Putamen (tissue), 1 donor: ENCODE measurements at places on chromosomes 5 and 9.
A peak's percentile ranks its signal among the peaks of the same experiment; 100 is the strongest.

DNA sequence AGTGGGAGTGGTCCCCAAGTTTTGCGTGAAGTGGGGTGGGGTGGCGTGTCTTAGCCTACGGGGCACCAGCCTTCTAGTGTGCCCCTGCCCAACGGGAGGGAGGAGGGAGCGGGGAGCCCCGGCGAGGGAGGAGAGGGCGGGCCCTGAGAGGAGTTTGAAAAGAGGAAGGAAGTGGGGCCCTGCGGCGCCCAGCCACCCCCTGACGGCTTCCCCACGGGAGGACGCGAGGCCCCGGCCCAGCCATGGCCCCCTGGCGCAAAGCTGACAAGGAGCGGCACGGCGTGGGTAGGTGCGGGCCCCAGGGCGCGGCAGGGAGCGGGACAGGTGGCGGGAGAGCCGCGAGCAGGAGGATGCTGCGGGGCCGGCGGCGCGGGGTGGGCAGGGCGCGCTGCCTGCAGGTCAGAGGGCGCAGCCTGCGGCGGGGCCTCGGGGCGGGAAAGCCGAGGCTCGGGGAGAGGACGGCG is at the start of gene DOCK2:
Gene DOCK2, plus strand, starts transcription at position 191 of the 464 bp plus-strand sequence. Its CDS starts 52 bp downstream, at position 243.
- DNase-seq = peak; percentile 7

DNA sequence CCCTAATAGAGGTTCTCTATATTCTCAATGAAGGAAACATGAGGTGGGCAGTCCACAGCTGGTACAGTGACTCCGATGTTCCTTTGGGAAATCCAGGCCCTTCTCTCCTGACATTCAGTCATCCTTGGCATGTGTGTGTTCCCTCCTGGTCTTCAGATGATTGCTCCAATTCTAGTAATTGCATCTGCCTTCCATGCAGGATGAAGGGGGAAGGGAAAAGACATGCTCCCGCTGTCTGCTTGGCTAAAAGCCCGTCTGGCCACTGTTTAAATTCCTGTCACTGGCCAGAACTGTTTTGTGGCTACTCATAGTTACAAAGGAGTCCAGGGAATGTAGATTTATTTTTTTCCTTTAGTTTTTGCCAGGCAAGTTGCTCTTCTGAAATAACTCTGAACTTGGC is 65.0 kb downstream of the MAST4 start:
- DNase-seq = peak; percentile 21

- no peak for DNase-seq
Measured at GRCh38 chr5:107592515-107592914, 78.2 kb downstream of the EFNA5 start.

GRCh38 chr5:104513640-104514072 is 951.1 kb upstream of the NUDT12 start:
- DNase-seq = no peak

DNA sequence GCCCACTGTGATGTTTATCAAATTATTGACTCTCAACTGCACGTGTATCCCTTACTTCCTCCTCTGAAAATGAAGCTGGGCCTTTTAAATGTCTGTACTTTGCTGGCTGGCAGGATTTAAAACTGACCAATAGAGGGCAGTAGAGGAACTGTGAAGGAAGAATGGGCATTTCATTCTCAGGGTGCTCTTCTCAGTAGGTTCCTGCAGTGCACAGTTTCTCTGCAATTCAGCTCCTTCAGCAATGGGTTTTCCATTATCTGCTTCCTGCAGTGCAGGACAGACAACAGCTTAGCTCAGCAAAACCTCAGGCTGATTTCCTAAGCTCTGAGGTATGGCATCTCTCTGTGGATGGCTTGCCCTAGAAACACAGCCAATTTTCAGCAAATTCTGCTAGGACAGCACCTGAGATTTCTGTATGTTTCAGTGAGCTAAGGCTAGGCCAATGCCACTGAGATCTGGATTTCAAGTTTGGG is 298.4 kb upstream of the PRDM9 start:
- peak; percentile 15 for DNase-seq

- no peak for DNase-seq
Measured at GRCh38 chr5:178319541-178320041, 87.0 kb upstream of the PHYKPL start.

DNA sequence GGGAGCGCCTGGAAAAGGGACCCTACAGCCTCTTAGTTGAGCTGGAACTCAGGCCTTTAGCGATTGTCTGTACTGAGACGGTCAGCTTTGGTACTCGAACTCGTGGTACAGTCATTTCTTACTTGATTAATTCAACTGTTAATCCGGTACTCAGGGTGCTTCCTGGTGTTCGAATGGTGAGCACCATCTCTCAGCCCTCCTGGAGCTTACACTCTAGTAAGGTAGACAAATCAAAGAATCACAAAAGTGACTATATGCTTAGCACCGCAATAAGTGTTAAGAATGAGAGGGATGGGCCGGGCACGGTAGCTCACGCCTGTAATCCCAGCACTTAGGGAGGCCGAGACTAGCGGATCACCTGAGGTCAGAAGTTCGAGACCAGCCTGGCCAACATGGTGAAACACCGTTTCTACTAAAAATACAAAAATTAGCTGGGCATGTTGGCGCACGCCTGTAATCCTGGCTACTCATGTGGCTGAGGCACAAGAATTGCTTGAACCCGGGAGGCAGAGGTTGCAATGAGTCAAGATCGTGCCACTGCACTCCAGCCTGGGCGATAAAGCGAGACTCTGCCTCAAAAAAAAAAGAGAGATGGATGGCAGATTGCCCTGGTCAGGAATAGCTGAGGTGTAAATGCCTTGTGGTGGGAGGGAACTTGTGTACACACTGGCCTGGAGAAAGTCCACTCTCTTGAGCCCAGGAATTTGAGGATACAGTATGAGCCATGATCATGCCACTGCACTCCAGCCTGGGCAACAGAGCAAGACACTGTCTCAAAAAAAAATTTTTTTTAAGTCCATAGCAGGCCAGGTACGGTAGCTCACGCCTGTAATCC is 981 bp downstream of the TCOF1 start:
- no peak for DNase-seq

DNA sequence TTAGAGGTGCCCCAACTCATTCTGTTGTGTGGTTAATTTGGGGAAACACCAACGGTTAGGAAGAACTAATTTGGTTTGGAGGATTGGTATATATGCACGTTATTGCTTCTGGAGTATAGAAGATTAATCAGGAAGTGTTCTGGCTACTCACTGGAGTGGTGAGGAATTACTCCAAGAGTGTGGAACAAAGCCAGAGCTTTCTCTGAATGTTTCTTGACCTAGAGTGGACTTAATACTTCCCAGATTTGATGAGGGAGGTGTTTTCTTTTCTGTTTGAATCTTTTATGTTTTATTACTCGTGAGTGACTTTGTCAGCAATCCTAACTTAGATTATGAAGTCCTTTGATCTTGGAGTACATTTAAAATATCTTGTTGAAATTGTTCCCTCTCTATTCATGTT is 163.7 kb downstream of the MAN2A1 start:
- no peak for DNase-seq

GRCh38 chr9:132245465-132245864 is 83.6 kb downstream of the NTNG2 start:
- DNase-seq = no peak

- DNase-seq = no peak
Measured at GRCh38 chr9:86682240-86682639, 265.1 kb downstream of the GAS1 start.

- no peak for DNase-seq
Measured at GRCh38 chr9:89522261-89522958, 24.5 kb upstream of the SEMA4D start.

GRCh38 chr5:151181818-151182523 is 24.4 kb upstream of the ANXA6 start:
- no peak for DNase-seq

DNA sequence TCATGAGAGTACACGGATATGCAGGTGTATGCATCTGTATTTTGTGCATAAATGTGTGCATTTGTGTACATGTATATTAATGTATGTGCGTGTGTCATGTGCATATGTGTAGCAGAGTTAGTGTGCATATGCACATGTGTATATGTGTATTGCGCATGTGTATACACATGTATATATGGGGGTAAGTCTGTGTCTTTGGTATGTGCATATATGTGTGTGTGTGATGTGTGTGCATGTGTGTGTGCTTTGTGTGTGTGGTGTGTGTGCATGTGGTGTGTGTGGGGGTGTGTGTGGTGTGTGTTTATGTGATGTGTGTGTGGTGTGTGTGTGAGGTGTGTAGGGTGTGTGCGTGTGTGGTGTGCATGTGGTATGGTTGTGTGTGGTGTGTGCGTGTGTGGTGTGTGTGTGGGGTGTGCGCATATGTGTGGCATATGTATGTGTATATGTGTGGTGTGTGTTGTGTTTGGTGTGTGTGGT is 13.1 kb upstream of the CTSL start:
- no peak for DNase-seq

DNA sequence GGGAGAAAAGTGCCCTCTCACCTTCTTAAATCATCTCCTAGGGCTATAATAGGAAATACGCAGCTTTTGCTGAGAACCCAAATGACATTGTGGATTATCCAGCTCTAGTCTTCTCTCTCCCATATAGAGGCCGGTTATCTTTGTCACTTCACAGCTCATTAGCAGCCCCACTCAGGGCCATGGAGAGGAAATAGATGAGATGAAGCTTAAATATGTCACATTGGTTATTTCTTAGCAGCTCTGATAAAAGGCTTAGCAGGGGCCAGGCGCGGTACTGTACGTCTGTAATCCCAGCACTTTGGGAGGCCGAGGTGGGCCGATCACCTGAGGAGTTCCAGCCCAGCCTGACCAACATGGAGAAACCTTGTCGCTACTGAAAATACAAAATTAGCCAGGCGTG is 90.0 kb downstream of the GHR start:
- DNase-seq = no peak

DNA sequence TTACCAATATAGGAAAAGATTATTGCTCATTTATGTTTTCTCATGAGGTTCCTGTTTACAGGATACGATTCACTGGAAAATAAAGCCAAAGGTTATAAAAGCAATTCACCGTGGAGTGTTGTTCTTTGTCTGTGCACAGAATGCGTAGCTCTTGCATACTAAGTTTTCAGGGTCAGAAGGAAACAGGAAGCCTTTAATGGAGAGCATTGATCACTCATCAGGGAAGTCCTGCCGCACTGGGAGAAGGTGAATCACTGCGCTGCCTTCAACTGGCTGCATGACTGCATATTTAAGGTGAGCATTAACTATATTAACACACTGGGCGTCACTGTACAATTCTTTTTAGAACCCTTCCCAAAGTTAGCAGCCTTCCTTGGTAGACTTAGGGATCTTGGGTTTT is 74.1 kb upstream of the SYK start:
- no peak for DNase-seq

DNA sequence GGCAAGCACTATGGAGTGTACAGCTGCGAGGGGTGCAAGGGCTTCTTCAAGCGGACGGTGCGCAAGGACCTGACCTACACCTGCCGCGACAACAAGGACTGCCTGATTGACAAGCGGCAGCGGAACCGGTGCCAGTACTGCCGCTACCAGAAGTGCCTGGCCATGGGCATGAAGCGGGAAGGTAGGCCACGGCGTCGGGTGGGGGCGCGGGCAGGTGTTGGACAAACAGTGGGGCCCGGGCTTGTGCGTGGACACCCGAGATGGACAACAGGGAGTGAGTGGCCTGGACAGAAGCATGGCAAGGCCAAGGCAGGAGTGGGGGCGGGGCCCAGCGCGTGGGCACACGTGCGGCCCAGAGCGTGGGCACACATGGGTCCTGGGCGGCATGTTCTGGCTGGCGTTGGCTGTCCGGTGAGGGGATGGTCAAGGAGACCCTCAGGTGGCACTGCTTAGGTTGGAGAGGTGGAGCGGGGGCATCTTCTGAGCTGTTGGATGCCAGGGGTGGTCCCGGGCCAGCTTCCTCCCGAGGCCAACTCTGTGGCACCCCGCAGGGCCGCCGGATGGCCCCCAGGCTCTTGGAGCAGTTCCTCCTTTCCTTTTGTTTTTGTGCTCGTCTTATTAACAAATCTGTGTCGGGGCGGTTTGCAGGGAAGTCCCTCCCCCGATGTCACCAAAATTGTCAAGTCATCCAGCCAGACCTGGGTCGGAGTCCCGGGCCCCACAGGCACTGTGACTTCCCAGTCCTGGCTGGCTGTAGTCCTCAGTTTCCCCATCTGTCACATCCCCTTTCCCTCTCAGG is 82.9 kb downstream of the RXRA start:
- DNase-seq = no peak

GRCh38 chr5:97046270-97046982 is 96.0 kb downstream of the LIX1 start:
- no peak for DNase-seq

GRCh38 chr5:132060501-132061161 is at the start of gene IL3:
TSS of gene IL3 (plus strand) at chr5:132060655. CDS start at chr5:132060707, 52 bp downstream.
- DNase-seq = no peak

DNA sequence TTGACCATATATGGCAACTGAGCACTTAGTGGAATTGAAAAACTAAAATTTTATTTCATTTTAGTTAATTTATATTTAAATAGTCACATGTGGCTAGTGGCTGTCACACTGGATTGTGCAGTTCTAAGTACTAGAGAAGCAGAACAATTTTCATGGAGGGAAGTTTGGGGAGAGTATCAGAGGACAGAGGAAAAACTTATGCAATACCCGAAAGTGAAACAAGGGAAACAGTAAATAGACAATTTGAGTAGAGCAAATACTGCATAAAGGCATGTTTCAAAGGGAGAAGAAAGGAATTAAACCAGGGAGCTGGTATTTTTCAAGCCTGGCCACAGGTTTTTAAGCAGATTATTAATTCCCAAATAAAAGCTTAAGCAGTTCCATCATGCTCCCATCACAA is 590.5 kb upstream of the RORB start:
- no peak for DNase-seq

GRCh38 chr9:130325921-130326320 is 60.4 kb downstream of the HMCN2 start:
- no peak for DNase-seq
